ENCODE measurements at places on chromosomes 5 and 9.

DNA sequence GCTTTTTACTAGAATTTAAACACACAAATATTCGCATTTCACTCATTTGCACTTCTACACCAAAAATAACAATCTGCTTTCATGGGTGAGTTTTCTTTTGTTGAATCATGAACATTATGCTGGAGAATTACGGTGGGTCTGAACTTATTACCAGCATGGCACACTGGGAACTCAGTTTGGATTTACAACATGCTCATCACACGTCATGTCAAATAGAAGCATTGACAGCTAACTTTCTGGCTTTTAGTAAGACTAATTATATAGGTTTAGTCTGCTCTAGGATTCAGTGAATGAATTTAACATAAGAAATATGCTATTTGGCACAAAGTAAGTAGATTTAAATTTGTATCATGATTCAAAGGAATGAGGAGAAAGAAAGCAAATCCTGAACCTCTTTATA, 290.4 kb downstream of the TMEM167A start:
- no peak for DNase-seq

DNA sequence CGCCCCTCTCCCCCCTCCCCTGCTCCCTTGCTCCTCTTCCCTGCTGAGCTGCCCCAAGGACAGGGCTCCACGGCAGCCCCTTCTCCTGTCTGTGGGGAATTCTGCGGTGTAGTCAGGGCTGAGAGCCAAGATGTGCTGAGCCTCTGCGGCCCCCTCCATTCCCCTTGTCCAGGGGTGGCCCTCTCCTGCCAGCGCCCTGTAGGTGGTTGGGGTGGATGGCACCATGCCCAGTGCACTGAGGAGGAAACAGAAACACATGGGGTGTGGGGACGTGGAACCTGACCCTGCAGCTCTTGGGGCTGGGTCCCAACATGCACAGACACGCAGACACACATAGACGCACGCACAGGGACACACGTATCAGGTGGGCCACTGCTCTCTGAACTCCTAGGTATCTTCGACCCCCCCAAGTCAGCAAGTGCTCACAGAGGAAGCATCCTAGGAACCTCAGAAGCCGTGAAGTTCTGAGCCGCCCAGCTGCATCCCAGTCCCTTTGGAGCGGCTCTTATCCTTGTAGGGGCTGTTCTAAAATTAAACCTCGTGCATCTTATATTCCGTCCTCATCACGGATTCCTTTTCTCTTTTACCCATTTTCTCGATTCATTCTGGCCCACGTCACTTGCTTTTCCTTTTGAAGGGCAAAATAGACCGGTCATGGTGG, 64.8 kb downstream of the HMCN2 start:
- no peak for DNase-seq

DNA sequence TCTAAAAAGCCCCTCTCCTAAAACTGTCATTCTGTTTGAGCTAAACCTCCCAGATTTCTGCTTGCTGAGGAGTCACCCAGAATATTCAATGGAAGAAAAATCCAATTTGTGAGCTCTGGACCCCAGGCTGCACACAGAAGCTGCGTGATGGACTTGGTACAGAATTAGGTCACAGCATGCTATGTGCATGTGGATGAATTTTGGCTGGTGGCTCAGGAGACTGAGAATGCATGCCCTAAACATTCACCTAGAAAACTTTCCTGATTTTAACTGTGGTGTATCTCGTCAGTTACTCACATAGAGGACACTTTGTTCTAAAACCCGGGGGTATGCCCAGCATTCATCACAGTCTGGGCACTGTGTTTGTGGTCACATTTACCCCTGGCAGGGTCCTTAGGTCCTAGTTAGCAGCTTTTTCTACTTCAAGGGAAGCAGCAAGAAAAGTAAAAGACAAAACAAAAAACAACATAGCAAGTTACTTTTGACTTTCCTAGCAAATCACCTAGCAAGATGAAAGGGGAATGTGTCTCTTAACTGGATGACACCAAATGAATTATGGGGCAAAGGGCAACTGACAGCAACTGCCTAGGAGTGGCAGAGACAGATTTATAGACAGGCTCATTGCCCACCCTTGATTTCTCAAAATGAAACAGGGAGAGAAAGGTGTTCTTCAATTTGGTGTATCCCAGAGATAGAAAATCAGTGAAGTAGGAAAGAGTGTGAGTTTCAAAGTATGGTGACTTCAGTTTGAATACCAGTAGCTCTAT, 8.3 kb upstream of the SHROOM1 start:
- DNase-seq = no peak

DNA sequence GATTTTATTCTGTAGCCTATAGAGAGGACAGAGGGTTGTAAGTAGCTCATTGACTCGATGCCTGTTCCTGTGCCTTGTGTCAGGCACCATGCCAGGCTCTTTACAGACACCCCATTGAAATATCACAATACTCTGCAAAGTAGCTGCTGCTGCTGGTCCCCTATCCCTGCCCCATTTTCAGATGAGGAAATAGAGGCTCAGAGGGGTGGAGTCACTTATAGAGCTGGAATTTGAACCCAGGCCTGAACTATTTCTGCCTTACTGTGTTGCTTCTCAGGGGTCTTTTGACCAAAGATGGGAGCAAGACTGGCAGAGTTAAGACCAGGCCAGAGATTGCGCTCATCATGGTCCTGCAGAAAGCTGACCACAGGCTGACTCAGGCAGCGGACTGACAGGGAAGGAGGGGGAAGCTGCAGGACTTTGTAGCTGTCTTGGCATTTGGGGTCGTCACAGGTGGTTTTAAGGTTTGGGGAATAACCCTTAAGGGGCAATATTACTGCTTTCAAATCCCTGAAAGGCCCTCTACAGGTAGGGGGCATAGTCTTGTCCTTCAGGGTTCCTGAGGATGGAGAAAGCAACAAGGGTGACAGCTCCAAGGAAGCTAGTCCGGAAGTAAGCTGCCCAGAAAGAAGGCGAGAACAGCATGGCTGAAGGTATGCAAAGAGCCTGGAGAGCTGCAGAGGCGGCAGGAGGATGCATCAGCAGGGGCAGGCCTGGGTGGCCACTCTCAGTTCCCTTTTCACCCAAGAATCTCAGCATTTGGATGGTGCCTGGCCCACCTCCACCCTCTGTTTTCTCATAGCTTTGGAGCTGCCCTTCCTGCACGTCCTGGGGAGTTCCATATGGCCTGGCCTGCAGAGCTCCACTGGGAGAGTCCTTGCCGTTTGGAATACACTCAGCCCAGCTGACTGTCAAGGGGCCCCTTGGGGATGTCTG, 18.3 kb upstream of the NDST1 start:
- DNase-seq = no peak

DNA sequence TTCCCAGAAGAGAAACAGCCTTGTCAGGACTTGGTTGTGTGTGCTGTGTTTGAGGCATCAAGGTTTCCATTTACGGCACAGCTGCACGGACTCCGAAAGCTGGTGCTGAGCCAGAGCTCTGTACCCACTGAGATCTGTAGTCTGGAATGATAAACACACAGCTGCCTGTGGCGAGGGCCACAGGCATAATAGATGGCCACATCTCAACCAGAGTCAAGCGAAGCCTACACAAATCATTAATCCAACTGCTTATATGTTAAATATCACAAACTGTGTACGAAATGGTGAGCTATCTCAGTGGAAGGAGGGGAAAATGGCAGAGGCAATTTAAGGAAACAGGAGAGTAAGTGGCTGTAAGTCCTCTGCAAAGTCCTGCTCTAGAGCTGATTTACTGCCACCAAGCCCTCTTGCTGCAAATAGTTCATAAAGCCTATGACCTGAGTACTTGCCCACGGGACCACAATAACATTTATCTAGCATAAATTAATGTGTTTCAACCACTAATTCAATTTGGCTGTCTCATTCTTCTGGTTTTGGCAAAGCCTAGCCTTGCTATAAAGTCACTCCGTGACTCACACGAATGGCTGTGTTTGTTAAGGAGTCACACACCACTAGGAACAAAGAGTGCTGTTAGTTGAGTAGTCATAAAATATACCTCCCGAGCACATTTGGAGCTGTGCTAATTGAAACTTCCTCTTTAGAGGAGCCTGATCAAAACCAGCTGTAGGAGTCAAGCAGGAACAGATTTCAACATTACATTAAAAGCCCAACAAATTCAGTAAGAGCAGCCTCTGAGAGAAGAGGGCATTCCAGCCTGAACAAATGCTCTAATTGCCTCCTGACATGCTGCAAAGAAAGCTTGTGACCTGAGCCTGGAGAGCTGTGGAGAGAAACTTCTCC, 738.6 kb upstream of the ZNF608 start:
- no peak for DNase-seq

DNA sequence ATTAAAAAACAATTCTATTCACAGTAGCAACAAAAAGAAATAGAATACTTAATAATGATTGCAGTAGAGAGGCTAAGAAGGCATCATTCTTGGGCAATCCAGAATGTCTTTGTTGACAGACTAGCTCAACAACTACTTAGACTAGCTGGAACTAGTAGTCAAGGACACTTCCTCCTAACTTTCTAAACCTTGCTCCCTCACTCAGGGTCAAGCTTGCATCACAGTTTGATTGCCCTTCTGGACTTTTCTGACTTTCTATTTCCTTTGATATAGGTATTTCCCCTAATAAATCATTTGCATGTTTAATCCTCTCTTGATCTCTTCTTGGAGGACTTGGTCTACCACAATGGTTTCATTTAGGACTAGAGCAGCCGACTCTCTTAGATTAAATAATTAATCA, 1107.9 kb downstream of the PTPRD start:
- no peak for DNase-seq

DNA sequence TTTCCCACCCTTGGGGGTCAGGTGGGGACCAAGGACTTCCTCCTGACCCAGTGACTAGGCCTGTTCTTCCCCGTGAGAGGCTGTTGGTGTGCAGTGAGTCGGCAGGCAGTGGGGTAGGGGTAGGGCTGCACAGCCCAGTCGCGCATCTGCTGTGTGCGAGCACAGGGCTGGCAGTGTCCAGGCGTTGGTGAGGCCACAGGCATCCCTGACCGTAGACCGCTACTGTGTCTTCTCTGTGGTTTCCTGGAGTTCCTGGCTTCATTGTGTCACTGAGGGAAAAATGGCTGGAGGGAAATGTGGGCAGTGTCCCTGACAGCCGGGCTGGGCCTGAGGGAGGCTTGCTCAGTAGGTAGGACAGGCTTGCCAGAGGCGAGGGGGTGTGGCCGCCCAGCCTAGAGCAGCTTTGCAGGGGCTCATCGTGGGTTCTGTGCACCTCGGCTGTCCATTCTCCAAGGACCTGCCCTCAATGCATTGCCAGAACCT, 95.4 kb downstream of the CACNA1B start:
- no peak for DNase-seq

DNA sequence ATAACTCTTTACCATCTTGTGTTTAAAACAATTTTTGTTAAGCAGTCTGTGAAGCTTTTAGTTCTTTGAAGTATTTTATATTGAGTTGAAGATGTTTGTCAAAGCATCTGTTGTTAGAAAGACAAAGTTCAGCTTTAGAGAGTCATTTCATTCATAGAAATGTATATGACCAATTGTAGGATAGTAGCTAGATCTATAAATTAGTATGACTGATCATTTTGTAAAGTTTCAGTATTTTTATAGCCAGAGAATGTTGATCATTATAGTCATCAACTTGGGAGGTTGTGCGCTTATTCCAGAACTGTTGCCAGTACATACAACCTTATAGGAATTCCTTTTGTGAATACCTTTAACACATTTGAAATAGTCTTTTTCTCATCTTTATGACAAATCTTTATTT, 5.2 kb downstream of the NIPBL start:
- no peak for DNase-seq

- DNase-seq = no peak
Observed at GRCh38 chr9:77750981-77751340, 102.8 kb upstream of the GNA14 start.

DNA sequence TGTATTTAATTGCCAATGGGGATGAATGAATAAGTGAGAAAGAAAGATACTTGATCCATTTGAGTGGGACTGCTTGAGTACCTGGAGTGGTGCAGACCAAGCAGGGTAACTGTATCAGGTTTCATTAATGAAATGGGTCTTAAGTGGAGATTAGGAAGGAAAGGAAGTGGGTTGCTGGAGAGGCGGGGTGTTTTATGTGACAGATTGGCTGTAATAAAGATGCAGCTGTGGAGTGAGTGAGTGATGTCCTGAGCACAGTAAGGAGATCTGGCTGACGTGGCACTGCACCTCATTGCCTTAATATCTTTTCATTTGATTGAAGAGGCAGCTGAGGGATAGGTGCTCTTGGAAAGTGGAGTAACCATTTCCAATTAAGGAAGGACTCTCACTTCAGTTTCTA, 161.0 kb upstream of the CCDC152 start:
- DNase-seq = no peak

- DNase-seq = no peak
Observed at GRCh38 chr9:89664896-89665329, 60.1 kb downstream of the GADD45G start.

DNA sequence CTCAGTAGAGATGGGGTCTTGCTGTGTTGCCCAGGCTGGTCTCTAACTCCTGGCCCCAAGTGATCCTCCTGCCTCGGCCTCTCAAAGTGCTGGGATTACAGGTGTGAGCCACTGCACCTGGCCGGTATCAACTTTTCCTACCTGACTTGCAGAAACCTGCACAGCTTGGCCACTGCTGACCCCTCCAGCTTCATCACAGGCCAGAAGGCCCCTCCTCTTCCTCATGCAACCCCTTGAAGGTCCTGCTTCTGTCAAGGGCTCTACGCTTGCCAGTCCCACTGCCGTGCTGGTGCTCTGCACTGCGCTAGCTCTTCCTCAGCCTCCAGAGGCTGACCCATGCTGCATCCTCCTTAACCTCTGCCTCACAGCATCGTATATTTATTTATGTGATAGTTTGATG, 32.5 kb upstream of the RNU6ATAC start:
- no peak for DNase-seq
